ENCODE measurements at places on chromosomes 2 and 18. TPM values are rescaled to one million over a fixed set of nuclear protein-coding genes. Genes with fewer than 3 reads are reported as not detected.

- DNase-seq = no peak
These were observed 178.7 kb downstream of the FMNL2 start for GRCh38 chr2:152513681-152514080.

- DNase-seq = no peak
These were observed 433.0 kb upstream of the CHAC2 start for GRCh38 chr2:53334610-53335009.

DNA sequence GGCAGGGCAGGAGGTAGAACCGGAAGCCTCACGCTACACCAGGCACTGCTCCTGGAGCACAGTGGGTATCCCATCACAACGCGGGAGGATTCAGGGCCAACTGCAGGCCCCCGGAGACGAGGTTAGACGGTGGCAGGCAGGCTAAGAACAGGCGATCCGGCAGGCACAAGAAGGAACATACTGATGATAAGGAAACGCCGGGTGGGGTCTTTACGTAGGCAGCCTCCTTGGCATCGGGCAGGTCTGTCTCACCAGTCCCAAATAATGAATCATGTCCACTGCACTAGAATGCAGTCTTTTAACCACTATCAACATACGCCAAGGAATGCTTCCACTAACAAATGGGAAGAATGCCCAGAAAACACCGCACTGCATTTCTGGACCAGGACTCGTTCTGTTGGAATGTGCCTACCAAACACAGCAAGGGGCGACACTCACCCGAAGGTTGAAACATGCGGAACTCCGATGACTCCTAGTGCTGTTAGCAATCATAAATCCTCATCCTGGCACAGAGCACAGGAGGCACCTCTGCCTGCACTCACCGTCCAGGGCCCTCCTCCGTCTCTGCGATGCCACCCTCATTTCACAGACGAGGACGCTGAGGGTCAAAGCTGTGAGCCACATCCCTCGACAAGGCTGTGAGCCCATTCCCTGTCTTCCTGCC lies 35.2 kb downstream of the ZNF516 start:
- peak; percentile 1 for DNase-seq

POTEJ gene
- not detected for total RNA-seq

GRCh38 chr18:23196119-23197007 lies 61.1 kb downstream of the CABLES1 start:
- DNase-seq = no peak

- no peak for DNase-seq
These were observed 72.8 kb upstream of the TGFA start for GRCh38 chr2:70626254-70626990.

MC4R gene
- not detected for total RNA-seq

ASIC4 gene
- total RNA-seq = not detected

CPO gene
- not detected for total RNA-seq

DNA sequence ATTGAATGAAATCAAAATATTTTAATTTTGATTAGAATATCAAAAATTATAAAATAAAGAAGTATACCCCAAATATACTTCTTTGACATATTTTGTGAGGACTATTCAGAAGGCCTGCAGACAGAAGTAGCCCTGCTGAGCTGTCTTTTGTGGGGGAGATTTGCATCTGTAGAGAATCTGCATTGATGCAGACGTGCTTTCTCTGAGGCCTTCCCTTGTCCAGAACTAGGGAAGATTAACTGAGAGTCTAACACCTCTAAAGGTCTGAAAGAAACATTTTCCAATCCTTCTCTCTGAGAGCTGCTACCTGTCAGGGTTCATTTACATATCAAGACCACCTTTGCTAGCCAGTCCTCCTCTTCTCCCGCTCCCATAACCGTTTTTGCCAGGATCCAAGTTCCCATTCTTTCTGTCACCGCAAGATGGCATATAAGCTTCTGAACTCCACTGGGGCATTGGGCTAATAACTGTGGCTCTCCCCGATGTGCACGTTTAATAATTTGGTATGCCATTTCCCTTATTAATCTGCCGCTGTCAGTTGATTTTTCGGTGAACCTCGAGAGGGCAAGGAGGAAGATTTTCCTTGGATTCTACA lies 510.4 kb upstream of the CNTNAP5 start:
- no peak for DNase-seq

GRCh38 chr2:31176742-31177141 lies 38.5 kb upstream of the GALNT14 start:
- no peak for DNase-seq
